B cell (primary cell): ENCODE measurements at places on chromosomes 11 and 22.

DNA sequence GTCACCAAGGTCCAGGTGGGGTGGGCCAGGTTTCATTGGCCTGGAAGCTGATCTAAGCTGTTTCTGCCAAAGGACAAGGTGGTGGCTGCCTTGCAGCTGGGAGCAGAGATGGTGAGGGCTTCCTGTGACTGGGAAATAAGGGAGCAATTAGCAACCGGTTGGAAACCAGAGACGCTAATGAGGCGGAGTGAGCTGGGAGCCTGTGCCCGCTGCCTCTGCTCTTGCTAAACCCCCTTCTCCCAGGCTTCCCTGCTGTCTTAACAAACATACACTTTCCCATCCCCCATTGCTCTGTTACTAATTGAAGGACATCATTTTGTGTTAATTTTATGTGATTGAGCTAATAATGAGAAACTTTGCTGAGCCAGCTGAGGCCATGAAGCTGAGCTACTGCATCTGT, 121.8 kb downstream of the INSC start:
- no peak overlapping the region for H3K4me3 ChIP-seq
- peaks cover 4% of the 10 kb centered on the region for H3K27me3 ChIP-seq
- H3K36me3 ChIP-seq, result no peaks in the 10 kb centered on the region

DNA sequence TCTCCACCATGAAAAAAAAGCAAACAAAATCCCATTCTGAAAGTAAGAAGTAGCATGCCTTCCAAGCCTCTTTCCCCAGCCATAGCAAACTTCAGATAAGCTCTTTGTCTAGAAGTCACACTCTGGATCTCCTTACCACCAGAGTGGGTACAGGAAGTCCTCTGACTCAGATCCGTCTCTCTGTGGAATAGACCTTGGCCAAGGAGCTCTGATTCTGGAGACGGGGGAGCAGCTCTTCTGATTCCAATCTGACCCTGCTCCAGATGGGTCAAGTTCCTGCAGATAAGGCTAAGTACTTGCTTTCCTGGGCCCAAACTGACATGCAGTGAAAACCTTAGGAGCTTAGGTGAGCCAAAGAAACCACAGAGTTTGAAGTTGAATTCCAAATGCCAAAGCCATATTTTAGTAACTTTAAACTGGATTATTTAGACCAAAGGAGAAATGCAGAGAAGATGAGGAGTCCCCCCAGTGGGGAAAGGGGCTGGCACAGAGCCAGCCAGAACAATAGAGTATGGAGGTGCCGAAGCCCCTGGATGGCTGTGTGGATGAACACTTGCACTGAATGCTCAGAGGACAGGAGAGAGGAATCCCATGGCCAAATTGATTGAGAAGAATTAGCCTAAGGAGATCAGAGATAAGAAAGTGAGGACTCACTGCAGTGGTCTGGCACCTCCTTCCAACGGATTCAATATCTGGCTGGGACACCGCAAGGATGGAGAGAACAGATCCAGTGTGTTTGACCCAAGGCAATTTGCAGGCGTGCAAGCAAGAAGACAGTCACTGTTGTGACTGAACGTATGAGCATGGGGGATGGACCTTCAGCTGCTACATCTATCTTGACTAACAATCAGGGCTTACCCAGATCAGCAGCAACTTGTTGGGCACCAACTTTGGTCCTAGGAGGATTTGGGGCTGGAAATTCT, 54.9 kb downstream of the ENDOD1 start:
- no peaks in the 10 kb centered on the region for H3K4me1 ChIP-seq
- H3K36me3 ChIP-seq, result no peaks in the 10 kb centered on the region
- H3K4me3 ChIP-seq, result no peak overlapping the region
- no peak for DNase-seq

- H3K4me1 ChIP-seq, result peaks cover 22% of the 10 kb centered on the region
- H3K36me3 ChIP-seq, result no peaks in the 10 kb centered on the region
- no peak for DNase-seq
- no peak overlapping the region for H3K27ac ChIP-seq
Measured at GRCh38 chr11:65479184-65480145, 19.4 kb upstream of the MALAT1 start.

- H3K4me1 ChIP-seq, result peaks cover 8% of the 10 kb centered on the region
- peaks cover 38% of the 10 kb centered on the region for H3K36me3 ChIP-seq
- no peaks in the 10 kb centered on the region for H3K27me3 ChIP-seq
- H3K27ac ChIP-seq, result no peak overlapping the region
- H3K4me3 ChIP-seq, result no peak overlapping the region
Measured at GRCh38 chr22:24394254-24394653, 33.1 kb upstream of the ADORA2A start.

GRCh38 chr22:42079319-42080251, at the start of gene SMDT1:
Gene SMDT1 (plus strand): TSS chr22:42079700. CDS start chr22:42079769, 69 bp downstream.
- peaks cover 22% of the 10 kb centered on the region for H3K4me1 ChIP-seq
- H3K36me3 ChIP-seq, result no peaks in the 10 kb centered on the region
- H3K27ac ChIP-seq, result peak within 1 kb of the TSS; percentile 99
- H3K27me3 ChIP-seq, result no peaks in the 10 kb centered on the region

DNA sequence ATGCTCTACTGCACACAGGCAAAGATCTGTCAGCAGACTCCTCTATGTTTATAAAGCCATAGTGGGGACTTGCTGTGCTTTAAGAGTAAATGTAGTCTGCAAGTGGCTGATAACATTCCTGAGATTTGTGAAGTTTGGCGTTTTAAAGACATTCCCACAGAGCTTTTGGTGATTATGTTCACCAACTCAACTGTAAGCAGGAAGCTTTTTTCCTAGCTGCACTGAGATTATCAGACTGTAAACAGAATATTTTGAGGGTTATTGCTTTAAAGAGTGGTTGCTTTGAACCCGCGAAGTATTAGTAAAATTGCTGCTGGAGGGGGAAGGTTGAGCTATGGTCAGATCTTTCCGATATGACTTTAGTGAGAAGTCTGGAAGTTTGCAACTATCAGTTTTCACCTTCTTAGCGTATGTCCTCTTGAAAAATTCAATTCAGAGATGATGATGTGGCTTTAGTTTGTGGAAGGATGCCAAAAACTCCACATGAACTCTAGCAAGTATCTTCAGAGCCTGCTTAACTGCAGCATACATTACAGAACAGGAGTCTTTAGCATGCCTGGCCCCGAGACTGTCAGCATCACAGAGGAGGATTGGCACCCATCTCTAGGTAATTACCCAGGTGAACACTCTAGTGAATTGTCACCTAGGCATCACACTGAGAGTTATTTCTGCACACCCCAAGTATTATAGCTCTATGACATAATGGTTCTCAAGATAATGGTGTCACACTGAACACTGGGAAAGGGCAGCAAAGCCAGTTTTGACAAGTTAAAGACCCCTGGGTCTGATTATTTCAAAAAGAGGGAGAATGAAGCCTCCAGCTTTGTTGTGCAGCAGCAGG, 89.9 kb downstream of the MTNR1B start:
- H3K4me3 ChIP-seq, result no peak overlapping the region
- H3K27ac ChIP-seq, result no peak overlapping the region
- no peaks in the 10 kb centered on the region for H3K36me3 ChIP-seq
- no peak for DNase-seq

- H3K27me3 ChIP-seq, result no peaks in the 10 kb centered on the region
- H3K4me1 ChIP-seq, result peaks cover 20% of the 10 kb centered on the region
Measured at GRCh38 chr22:36399472-36399778, 11.7 kb upstream of the MYH9 start.

DNA sequence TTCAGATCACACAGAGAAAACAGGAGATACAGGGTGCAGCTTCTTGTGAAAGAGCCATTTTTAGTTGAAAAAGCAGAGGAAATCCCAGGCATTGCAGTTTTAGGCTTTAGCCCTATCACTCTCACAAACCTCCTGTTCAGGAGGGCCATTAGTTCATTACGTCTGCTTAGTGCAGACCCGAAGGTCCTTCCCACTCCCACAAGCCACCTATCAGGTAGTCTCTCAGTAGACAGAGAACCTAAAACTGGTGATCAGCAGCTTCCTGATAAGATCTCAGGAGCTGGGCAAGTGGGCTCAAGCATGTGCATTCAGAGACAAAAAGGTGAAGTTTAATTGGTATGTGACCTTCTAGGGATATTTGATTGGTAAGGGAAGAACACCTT, 4.3 kb downstream of the GLYAT start:
- no peak overlapping the region for H3K4me3 ChIP-seq
- no peak for DNase-seq
- H3K27ac ChIP-seq, result no peak overlapping the region
- no peaks in the 10 kb centered on the region for H3K27me3 ChIP-seq
- peaks cover 15% of the 10 kb centered on the region for H3K4me1 ChIP-seq

DNA sequence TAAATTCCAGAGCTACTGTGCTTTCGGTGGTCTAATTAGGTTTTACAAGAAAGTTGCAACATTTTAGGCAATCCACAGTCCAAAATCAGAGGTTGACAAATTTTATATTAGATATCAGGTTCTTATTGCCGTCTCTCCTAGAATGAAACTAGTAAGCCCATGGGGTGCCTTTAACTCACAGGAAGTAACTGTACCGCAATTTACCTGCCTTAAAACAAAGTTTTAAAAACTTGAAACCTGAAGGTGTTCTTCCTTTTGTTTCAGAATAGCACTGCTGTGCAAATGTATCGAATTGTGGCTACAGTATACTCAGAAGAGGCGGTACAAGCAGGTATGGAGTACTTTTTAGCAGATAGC, 77.2 kb downstream of the PISD start:
- H3K27ac ChIP-seq, result no peak overlapping the region
- H3K36me3 ChIP-seq, result no peaks in the 10 kb centered on the region
- no peaks in the 10 kb centered on the region for H3K27me3 ChIP-seq
- peaks cover 12% of the 10 kb centered on the region for H3K4me1 ChIP-seq
- H3K4me3 ChIP-seq, result no peak overlapping the region

- H3K27me3 ChIP-seq, result no peaks in the 10 kb centered on the region
- no peak overlapping the region for H3K27ac ChIP-seq
- no peak overlapping the region for H3K4me3 ChIP-seq
Measured at GRCh38 chr22:35995772-35996171, 32.9 kb downstream of the RBFOX2 start.

- H3K27ac ChIP-seq, result no peak overlapping the region
- no peak overlapping the region for H3K4me3 ChIP-seq
- H3K27me3 ChIP-seq, result no peaks in the 10 kb centered on the region
Measured at GRCh38 chr22:37906364-37907008, 389 bp downstream of the MICALL1 start.

GRCh38 chr11:86360775-86361395, 13.8 kb upstream of the CCDC81 start:
- H3K27me3 ChIP-seq, result no peaks in the 10 kb centered on the region
- H3K4me1 ChIP-seq, result no peaks in the 10 kb centered on the region
- H3K4me3 ChIP-seq, result no peak overlapping the region
- no peak for DNase-seq
- no peak overlapping the region for H3K27ac ChIP-seq
